Activated CD4-positive, alpha-beta T cell treated with anti-CD3 and anti-CD28 coated beads for 36 hours (primary cell): ENCODE measurements at places on chromosomes 2 and 18. TPM values are rescaled to one million over a fixed set of nuclear protein-coding genes. Genes with fewer than 3 reads are reported as not detected.

Gene NIF3L1
- 47.7 TPM for total RNA-seq

Gene RUFY4
- total RNA-seq = 1.7 TPM

Gene UGT1A8
- total RNA-seq = not detected

- no peak for DNase-seq
Measured at GRCh38 chr2:119721462-119721861, 38.3 kb upstream of the PTPN4 start.

DNA sequence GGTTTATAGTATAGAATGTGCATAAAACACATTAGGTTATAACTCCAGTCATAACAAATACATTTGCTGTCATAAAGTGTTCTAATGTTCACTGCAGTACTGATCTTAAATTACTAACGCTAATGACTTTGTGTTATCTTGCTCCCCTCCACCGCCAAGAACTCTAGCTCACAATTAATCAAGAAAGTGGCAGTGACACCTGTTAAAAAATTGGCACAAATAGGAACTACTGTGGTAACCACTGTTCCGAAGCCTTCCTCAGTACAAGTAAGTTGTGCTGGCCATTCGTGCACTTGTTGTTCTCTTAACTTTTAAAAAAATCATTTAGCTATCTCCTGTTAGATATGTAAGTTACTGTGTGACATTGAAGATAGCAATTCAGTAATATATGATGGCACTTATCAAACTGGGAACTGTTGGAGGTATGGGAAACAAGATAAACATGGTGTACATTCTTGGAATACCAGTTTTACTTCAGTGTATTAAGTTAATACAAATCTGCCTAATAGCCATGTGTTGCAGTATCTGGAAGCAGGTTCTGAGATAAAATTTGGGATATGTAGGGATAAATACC lies 41.2 kb downstream of the TAF4B start:
- DNase-seq = no peak
